Stimulated activated CD8-positive, alpha-beta memory T cell treated with anti-CD3 and anti-CD28 coated beads, Interleukin-12 subunit alpha, Interleukin-12 subunit beta, amount 100 ng/mL, for 1 hour (primary cell): ENCODE measurements at places on chromosomes 2 and 18.

DNA sequence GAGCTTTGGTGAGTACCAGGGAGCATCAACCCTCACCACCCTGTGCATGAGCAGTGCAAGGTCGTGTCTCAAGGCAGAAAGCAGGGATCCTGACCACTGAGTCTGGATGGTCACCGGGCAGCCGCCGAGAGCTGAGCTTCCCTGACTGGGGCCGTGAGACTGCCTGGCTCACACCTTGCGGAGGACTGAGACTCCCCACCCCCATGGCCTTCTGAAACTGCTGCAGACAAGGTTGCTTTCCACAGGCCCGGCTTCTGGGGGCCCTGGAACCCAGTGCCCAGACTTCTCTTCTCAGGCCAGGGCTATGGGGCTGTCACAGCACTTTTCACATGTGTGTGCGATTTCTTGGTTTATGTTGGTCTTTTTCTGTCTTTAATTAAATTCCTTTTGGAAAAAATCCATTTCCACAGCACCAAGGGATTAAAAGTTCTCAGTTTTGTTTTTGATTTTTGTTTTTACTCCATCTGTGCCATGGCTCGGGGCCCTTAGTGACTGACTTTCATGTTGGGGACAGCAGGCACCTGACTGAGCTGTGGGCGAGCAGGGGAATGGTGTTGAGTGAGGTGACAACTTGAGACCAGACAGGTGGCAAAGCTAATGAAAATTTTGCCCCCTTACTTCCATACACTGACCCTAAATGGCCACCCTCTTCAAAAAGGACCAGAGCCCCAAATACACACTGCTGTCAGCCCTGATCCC, 297.9 kb downstream of the CYP26B1 start:
- DNase-seq: no peak

DNA sequence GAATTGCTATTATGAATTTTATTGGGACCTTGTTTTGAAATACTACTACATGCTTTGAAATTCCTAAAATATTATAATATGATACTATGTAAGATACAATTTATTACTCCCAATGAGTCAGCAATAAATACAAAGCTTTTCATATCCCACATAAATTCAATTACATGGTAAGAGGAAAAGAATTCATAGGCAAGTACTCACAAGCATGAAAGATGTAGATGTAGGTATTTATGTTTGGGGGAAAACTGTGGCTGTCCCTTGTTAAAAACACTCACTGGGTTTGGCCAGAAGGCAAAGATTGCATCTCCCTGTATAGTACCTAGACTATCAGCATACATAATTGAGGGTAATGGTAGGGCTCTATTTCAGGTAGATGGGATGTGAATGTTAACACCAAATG, 90.4 kb downstream of the MBD2 start:
- no peak for DNase-seq

GRCh38 chr18:63962137-63962536, 7.7 kb upstream of the SERPINB8 start:
- DNase-seq: no peak

DNA sequence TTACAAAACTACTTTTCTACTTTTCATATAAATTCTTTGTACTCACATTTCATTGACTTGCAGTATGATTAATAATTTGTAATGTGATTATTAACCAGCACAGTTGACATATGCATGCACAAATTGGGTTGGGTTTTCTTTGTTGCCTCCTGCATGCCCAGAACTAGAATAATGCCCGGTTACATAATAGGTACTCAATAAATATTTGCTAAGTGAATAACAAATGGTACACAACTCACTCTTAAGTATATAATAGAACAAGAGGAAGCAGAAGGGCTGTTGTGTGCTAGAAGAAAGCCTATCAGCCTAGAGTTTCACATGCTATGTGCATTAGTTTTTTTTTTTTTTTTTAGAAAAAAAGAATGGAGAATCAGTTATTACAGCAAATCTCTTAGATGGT, 9.3 kb downstream of the RDH14 start:
- no peak for DNase-seq

DNA sequence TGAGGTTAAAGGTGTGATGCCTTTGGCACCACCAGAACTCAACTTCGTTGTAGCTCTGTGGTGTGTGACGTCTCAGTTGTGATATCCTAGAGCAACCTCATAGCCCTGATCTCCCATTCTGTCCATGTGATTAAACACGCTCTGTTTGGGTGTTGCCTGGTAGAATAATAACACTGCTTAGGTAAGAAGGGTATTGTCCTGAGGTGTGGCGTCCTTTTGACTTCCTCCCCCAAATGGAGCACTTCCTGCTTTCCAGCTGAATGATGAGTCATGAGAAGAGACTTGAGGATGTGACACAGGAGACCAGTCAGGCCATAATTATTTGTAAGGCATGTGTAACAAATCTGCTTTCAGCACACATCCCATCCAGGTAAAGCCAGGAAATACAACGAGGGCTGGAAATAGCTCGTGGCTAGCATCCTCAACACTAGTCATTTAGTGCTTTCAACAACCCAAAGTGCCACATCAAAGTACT, 100.7 kb downstream of the RAPGEF4 start:
- no peak for DNase-seq

DNA sequence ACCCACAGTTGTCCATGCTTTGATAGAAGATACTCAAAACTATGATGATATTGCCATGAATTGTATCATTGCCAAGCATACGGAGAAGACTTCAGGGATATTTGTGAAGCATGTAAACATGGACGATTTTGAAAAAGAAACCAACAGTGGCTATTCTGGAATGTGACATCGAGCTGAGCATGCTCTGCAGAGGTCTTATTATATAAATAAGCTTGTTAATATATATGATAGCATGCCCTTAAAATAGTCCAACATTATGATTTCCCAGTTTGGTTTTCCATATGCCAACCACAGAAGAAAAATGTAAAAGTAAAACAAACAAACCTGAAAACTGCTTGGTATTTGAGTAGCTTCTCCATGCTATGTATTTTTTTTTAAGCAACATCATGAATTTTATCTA, 159.1 kb downstream of the LNPK start:
- no peak for DNase-seq

- DNase-seq: no peak
Observed at GRCh38 chr2:166516712-166517303, 22.8 kb upstream of the SCN7A start.

GRCh38 chr2:23586741-23587306, 201.8 kb downstream of the KLHL29 start:
- no peak for DNase-seq

GRCh38 chr18:23183411-23184150, 48.3 kb downstream of the CABLES1 start:
- DNase-seq: no peak

DNA sequence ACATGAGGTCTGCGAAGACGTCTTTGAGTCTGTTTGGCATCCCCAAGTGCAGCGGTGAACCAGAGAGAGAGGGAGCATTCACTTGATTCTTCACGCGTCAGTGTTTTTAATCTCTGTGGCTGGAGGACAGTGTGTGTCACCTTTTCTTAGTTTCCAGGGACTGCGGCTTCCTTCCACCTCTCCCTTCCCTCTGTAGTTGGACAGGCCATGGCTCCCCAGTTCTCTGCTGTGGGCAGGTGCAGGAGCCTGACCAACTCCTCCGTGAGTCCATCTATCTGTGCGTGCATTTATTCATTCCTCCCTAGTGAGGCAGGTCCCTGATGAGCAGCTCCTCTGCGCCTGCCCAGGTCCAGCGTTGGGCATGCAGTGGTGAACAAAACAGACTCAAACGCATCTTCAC, 42.9 kb downstream of the AGAP1 start:
- no peak for DNase-seq

DNA sequence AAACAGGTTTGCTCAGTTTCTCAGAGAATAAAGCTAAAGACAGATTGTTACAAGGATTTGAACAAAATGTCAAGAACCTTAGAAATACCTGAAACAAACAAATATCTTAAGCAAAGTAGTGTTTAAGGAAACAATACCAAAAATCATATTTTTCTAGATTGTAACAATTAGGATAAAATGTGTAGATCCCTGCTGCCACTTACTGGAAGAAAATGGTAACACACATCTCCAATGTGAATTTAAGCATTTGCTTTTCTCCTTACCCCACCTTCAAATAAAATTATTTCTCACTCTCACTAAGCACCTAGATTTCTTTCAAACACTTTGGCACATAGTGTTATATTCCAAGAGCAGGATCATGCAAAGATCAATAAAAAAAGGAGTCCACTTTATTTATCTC, 34.9 kb downstream of the SUCLG1 start:
- no peak for DNase-seq

DNA sequence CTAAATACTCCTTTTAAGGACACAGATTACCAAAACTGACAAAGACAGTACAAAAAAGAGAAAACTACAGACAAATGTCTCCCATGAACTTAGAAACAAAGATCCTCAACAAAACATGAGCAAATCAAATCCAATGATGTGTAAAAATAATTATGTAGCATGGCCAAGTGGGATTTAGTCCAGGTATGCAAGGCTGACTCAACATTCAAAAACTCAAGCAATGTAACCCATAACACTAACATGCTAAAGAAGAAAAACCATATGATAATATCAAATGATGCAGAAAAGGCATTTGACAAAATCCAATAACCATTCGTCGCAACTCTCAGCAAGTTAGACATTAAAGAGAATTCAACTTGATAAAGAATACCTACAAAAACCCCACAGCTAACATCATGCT, 239.0 kb upstream of the KLHL29 start:
- DNase-seq: no peak
